Stimulated activated CD8-positive, alpha-beta memory T cell treated with anti-CD3 and anti-CD28 coated beads, Interleukin-2, amount 100 ng/mL, for 48 hours (primary cell): ENCODE measurements at places on chromosomes 1 and 21.

GRCh38 chr1:1550591-1551432, 10.4 kb upstream of the TMEM240 start:
- no peak for DNase-seq

GRCh38 chr21:41234569-41234968, 66.6 kb downstream of the BACE2 start:
- DNase-seq: no peak

DNA sequence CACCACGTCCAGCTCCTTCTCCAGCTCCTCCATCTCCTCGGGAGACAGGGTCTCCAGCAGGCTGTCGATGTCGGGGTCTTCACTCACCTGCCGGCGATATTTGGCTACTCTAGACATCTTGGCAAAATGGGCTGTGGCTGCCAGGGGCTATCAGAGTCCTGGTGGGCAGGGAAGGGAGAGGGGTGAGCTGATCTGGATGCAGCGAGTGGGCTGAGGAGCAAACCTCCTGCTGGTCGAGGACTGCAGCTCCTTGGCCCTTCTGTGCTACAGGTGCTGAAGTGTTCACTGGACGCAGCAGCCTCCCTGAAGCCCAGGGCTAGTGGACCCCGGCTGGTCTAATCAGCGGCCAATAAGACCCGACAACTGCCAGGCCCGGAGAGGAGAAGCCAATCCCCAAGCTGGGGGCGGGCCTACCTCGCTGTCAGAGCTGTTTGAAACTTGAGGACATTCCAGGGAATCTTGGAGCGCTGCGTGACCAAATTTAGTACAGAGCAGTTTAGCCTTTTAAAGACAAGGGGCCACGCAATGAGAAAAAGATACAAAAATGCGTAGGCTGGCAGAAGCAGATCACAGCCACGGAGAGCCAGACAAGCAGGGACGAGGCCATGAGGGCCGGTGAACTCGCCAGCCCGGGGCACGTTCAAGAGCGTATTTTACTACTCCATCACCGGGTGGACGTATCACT, at the start of gene LMOD1:
Gene LMOD1 (minus strand): TSS at position 325 of the 685 bp plus-strand sequence. CDS start 208 bp downstream, at position 117.
- no peak for DNase-seq

GRCh38 chr1:39091845-39092645, 65.9 kb downstream of the NDUFS5 start:
- DNase-seq: no peak

GRCh38 chr1:39283858-39284257, 79.4 kb downstream of the MACF1 start:
- no peak for DNase-seq

- DNase-seq: no peak
Measured at GRCh38 chr1:64171797-64172281, 31.6 kb upstream of the UBE2U start.

GRCh38 chr1:201164645-201165044, 10.4 kb upstream of the TMEM9 start:
- DNase-seq: no peak

DNA sequence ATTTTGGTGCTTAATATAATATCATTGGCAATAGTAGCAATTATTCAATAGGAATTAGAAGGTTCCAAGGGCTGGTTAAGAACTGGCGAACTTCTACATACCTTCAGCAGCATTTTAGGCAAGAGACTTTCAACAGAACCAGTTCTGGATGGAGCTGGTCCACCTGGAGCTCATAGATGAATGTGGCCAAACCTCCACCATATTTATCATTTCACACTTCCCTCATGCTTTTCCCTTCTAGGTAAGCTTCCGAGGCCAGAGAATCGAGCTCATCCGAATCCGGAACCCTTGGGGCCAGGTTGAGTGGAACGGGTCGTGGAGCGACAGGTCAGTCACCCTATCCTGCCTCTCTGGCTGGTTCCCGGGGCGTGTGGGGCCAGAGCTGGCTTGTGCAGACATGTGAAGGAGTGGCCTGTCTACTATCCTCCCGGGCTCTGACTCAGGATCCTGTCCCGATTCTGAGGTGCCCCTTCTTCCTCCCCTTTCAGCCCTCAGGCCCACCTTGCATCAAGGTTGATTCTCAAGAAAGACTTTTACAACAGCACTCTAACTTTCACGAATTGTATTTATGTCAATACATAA, 24.7 kb downstream of the CAPN9 start:
- no peak for DNase-seq

GRCh38 chr1:17204546-17205440, at the start of gene PADI1:
PADI1 (plus strand) TSS chr1:17205128; CDS start chr1:17205218, 90 bp downstream.
- DNase-seq: no peak

DNA sequence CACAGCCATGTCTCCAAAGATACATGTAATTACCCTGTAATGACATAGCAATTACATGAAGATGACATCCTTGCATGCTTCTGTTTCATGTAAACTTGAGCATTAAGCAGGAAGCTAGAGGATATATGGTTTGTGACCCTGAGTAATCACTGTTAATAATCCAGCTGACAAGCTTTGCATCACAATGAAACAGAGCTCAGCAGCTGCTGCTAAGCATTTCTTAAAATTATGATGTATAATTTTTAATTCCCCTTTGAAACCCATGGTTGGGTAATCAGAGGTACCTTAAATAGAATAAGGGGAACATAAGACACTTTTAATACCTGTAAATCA, 293.5 kb downstream of the NTNG1 start:
- no peak for DNase-seq

GRCh38 chr1:38052750-38053415, 6.3 kb upstream of the POU3F1 start:
- DNase-seq: no peak

GRCh38 chr1:180213401-180214170, 16.5 kb upstream of the LHX4 start:
- DNase-seq: no peak

DNA sequence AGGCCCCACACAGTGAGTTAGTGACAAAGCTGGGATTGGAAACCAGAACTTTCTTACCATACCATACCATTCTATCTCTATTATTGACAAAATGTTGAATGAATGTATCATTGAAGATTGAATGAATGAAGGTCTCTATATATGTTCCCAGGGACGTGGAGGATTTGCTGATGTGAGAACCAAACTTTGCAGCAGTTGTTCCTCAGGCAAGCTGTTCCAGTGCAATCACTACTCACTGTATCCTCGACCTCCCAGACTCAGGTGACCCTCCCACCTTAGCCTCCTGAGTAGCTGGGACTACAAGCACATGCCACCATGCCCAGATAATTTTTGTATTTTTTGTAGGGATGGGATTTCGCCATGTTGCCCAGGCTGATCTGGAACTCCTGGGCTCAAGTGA, 11.6 kb upstream of the LIN28A start:
- no peak for DNase-seq

GRCh38 chr1:203153051-203153988, 22.3 kb downstream of the MYBPH start:
- no peak for DNase-seq

DNA sequence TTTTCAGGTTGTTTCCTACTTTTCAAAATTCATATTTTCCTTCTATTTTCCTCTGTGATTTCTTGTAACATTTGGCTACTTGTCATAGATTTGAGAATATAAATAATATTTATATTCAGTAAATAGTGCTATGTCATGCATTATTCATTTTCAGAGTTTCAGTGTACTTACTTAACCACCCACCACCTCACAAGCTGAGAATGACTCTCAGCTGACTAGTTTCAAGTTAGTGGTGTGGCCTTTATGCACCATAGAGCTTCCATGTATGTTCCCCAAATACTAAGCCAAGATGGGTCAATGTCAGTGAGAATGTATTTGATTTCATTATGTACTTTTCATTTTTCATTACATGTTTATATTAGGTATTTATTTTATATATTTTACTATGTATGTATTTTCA, 56.9 kb upstream of the RGS1 start:
- DNase-seq: no peak

DNA sequence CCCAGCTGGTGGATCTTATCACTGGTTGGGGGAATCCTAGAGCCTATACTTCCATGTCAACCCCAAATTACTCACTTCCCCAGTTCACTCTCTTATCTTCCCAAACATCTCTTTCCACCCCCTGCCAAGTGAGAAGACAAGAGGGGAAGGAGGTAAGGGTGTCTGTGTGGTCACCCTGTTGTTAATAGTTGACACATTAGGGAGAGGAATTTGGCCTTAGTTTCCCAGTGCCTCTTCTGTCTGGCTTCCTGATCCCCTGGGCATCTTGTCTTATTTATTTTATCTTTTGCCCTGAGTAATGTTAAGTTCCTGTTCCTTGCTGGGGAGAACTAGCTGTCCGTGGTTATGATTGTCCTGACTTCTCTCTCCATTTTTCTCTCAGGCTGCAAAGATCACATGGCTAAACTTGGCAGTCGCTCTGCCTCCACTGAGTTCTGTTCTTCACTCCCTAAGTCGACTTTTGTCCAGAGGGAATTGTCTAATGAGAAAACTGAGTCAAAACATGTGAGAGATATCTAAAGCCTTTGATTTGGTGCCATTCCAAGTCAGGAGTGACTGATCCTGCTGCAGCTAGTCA, 157.1 kb upstream of the SYT6 start:
- DNase-seq: no peak

- DNase-seq: no peak
Measured at GRCh38 chr21:45110873-45111624, 36.7 kb downstream of the ADARB1 start.

- DNase-seq: no peak
Measured at GRCh38 chr1:33866281-33866680, 2.4 kb downstream of the HMGB4 start.

- DNase-seq: no peak
Measured at GRCh38 chr1:31781756-31782371, 17.7 kb upstream of the ADGRB2 start.

- no peak for DNase-seq
Measured at GRCh38 chr1:234713859-234714258, 103.9 kb upstream of the IRF2BP2 start.

DNA sequence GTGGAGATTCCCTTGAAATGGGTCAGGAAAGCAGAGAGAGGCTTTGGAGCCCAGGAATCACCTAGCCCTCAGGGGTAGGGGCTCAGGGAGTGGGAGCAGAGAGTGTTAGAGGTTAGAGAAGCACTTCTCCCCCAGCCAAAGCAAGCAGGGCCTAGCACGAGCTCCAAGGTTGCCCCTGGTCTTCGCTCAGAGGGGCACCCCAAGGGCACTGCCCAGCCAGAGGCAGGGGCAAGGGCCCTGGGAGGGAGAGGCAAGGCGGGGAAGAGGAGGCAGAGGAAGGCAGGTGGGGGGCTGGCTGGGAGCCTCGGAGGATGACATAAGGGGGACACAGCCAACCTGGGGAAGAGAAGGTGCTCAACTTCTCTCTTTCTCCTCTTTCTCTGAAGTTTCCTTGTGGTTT, 71.9 kb downstream of the CASZ1 start:
- no peak for DNase-seq

GRCh38 chr1:15757575-15758342, 836 bp upstream of the FBLIM1 start:
- no peak for DNase-seq

DNA sequence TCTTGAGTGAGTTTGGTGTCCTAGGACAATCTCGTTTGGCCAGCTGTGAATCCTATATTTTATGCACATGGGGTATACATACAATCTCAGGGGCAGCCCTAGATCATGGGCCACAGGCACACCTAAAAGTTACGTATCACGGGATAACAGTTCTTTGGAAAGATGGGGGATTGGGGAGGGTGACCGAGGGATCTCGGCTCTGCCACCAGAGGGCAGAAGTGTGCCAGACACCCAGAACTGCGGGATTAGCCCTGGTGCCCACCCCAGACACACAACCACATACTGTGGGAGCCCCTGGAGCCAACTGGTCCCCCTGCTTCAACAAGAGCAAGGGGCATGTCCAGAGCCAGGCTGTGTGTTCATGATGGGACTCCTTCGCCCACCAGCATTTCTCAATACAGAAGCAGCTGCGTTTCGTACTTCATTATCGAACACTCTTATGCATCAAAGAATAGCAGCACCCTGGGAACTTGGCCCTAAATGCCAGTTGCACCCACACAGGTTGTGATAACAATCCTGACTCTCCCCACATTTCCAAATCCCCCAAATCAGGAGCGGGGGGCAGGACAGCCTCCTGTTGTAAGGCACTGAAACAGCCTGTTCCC, 37.4 kb downstream of the TMCO4 start:
- DNase-seq: peak; percentile 18

GRCh38 chr1:33634806-33635205, 162.4 kb downstream of the ZSCAN20 start:
- no peak for DNase-seq

GRCh38 chr21:37026499-37026898, 20.0 kb downstream of the RIPPLY3 start:
- DNase-seq: no peak

DNA sequence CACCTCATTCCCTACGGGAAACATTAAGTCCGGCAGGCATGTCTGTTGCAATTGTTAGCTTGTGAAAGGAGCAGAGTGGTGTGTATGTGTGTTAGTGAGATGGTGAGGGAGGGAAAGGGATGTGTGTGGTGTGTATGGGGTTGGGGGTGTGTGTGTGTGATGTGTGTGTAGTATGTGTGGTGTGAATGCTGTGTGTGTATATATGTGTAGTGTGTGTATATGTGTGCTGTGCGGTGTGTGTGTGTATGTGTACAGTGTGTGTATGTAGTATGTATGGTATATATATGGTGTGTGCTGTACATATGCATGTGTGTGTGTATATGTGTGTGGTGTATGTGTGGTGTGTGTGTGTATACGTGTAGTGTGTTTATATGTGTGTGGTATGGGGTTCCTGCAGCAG, 20.8 kb upstream of the BLACAT1 start:
- no peak for DNase-seq
